CD4-positive, alpha-beta T cell treated with Interleukin-15 for 4 hours (primary cell): ENCODE measurements at places on chromosomes 13 and 19.

GRCh38 chr19:41621226-41621625 is 5.6 kb downstream of the CEACAM4 start:
- DNase-seq: no peak

DNA sequence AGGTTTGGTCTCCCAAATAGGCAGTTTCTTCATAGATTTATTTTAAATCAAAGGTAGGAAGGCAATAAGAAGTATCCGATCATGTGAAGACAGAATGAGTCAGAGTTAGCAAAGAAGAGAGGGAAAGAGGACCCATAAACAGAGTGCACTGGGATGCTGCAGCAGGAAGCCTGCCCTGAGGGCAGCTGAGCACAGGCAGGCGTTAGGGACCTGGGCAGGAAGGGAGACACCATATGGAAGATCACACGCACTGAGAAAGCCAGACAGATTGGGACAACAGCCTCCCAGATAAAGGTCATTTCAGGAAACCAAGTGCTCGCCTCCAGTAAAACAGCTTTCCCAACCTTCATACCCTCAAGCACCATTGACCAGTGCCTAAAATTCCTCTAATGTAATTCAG is 598.0 kb downstream of the EFNB2 start:
- no peak for DNase-seq

- peak; percentile 28 for DNase-seq
Observed at GRCh38 chr13:78137404-78138142, 218.9 kb upstream of the EDNRB start.

DNA sequence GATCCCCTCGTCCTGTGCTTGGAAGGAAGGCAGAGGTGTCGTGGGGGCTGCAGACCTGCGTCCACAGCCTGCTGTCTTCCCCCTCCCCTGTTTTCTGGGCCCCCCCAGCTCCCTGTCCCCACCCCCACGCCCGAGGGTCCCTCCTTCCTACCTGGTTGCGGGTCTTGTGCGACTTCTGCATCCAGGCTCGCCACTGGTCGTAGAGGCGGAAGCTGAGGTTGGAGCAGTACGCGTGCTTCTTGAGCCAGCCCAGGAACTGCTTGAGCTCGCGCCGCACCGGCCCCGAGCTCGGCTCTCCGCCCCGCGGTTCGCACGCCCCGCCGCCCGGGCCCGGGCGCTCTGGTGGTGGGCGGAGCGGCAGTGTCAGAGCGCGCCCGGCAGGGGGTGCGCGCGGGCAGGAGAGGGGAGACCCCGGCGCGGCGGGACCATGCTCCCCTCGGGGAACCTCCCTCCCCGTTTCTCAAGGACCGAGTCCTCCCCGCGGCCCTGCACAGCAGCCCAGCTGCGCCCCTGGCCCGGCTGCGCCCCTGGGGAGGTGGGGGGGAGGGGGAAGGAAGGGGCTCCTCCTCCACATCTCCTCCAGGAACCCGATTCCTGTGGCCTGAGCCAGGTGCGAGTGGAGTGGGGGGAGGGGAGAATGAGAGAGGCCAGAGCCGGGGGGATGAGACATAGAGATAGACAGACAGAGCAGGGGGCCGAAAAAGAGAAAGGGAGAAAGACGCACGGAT is 5.7 kb downstream of the REX1BD start:
- DNase-seq: peak; percentile 69

GRCh38 chr19:35559281-35559659 is 4.2 kb downstream of the ATP4A start:
- DNase-seq: no peak

DNA sequence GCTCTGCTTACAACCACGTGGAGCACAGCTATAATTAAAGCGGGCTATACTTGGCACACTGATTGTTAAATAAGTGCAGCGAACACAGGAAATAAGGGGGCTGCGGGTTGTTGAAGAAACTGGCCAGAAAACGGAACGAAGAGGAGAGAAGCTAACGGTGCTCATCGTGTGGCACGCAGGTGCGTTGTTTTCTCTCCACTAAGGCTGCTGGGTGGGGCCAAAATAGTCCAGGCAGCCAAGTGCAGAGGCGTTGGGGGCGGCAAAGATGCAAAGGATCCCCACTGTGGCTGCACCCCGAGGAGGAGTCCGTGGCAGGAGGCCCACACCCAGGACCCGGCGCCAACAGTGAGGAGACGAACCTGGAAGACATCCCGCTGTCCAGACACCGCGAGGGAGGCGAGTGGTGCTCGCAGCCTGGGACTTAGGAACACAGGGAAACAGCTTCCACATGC is 8.1 kb upstream of the ARL11 start:
- DNase-seq: no peak

- DNase-seq: no peak
Observed at GRCh38 chr13:100266026-100266425, 177.1 kb downstream of the PCCA start.

DNA sequence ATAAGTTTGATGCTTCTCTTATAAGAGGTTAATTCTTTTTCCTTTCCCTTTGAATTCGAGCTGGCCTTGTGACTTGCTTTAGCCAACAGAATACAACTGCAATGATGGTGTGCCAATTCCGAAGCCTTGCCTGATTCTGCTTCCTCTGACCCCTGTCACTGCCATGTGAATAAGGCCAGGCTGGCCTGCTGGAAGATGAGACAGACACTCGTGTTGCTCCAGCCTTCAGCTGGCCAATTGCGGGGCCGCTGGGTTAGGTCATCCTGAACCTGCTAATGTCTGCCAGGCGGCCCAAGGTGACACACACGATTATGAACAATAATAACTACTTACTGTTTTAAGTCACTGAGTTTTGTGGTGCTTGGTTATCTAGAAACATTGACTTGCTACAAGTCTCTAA is 352.0 kb downstream of the MYO16 start:
- DNase-seq: no peak

- DNase-seq: no peak
Observed at GRCh38 chr19:57366776-57367175, 3.4 kb downstream of the TRAPPC2B start.

GRCh38 chr19:8132858-8133458 is 16.4 kb downstream of the FBN3 start:
- DNase-seq: no peak

GRCh38 chr19:46786236-46787039 is 2.0 kb downstream of the SLC1A5 start:
- DNase-seq: peak; percentile 90

- DNase-seq: no peak
Observed at GRCh38 chr13:62512194-62513141, 1096.8 kb upstream of the PCDH20 start.

DNA sequence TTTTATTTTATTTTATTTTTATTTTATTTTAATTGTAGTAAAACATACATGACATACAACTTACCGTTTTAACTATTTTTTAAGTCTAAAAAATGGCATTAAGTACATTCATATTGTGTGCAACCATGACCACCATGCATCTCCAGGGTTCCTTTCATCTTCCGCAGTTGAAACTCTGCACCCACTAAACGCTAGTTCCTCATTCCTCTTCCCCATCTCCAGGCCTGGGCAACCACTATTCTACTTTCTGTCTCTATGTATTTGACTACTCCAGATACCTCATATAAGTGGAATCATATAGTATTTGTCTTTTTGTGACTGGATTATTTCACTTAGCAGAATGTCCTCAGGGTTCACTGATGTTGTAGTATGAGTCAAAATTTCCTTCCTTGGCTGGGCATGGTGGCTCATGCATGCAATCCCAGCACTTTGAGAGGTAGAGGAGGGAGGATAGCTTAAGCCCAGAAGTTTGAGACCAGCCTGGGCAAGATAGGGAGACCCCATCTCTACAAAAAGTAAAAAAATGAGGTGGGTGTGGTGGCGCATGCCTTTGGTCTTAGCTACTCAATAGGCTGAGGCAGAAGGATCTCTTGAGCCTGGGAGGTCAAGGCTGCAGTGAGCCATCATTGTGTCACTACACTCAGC is 55.7 kb upstream of the ZNF507 start:
- no peak for DNase-seq

- DNase-seq: no peak
Observed at GRCh38 chr19:43582495-43582894, 6.9 kb downstream of the PINLYP start.

DNA sequence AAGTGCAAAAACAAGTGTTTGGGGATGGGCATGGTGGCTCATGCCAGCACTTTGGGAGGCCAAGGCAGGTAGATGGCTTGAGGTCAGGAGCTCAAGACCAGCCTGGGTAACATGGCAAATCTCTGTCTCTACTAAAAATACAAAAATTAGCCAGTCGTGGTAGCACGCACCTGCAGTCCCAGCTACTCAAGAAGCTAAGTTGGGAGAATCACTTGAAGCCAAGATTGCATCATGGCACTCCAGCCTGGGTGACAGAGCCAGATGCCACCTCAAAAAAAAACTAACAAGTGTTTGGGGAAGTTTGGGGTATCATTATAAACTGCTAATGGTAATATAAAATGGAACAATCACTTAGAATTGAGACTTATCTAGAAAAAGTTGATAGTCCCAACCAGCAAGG is 24.6 kb downstream of the XPO4 start:
- DNase-seq: no peak

GRCh38 chr13:76036176-76036575 is 400.0 kb downstream of the LMO7 start:
- DNase-seq: no peak

DNA sequence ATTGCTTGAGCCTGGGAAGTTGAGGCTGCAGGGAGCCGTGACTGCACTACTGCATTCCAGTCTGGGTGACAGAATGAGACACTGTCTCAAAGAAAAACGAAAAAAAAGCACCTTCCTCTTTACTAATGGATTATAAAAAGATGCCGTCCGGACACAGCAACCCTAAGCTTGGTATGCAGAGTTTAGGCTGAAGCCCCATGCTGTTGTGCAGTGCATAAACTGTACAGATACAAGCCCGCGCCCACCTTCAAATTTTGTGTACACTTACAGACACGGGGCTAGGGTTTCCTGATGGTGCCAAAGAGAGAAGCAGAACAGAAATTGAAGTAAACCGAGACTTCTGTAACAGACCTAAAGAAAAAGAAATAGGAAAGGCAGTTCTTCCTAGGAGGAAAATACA is 9.0 kb downstream of the LPAR6 start:
- no peak for DNase-seq

DNA sequence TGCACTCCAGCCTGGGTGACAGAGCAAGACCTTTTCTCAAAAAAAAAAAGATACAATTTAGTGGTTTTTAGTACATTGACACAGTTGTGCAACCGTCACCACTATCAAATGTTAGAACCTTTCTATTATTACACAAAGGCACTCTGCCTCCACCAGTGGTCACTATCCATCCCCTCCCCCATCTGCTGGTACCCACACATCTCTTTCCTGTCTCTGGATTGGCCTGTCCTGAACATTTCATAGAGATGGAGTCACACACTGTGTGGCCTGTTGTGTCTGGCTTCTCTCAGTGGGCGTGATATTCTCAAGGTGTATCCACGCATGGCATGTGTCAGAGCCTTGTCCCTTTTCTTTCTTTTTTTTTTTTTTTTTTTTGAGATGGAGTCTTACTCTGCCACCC is 11.2 kb downstream of the KDM4B start:
- DNase-seq: no peak

- peak; percentile 92 for DNase-seq
Observed at GRCh38 chr19:49680421-49681351, 3.6 kb downstream of the PRMT1 start.

GRCh38 chr13:50707628-50708027 is 135.9 kb downstream of the DLEU7 start:
- DNase-seq: no peak

GRCh38 chr13:66994097-66994496 is 236.0 kb downstream of the PCDH9 start:
- DNase-seq: no peak

DNA sequence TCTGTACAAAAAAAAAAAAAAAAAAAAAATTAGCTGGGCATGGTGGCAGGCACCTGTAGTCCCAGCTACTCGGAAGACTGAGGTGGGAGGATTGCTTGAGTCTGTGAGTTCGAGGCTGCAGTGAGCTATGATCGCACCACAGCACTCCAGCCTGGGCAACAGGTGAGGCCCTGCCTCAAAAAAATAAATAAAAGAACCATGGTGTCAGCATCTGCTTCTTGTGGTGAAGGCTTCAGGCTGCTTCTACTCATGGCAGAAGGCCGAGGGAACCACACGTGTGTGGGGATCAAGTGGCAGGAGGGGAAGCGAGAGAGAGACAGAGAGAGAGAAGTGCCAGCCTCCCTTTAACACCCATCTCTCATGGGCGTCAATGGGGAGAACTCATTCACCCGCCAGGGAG is 13.5 kb downstream of the BCL3 start:
- DNase-seq: no peak

GRCh38 chr13:95382411-95382810 is 81.2 kb upstream of the ABCC4 start:
- no peak for DNase-seq

GRCh38 chr19:54147676-54148075 is 10.1 kb downstream of the CNOT3 start:
- DNase-seq: no peak

DNA sequence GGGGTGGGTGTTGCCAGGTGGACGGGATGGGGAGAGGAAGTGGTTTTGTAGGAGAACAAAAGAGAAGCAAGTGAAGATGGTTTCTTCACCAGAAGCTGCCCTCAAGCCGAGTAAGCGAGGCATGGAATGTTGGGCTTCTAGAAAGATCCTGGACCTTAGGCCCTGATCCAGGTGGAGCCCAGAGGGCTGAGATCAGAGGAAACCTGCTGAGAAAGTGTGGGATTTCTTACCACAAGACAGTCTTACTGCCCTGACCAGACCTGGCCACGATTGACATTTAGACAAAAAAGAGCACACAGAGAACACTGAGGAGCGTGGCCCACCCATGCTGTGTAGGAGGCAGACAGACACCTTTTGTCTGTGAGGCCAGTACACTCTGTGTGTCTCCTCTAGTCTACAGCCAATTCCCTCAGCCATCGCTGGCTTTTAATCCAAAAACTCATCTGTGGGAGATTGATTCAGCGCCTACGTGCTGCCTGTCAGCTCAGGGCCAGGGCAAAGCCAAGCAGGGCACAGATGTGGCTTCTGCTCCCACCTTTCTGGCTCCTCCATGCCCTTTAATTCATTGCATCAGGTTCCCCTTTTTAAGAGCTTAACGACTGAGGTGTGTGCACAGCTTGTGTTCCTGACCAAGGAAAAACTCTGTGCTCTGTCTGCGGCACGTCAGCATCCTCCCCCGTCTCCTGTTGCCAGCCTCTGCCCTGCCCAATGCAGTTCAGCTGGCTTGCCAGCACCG is 123.3 kb downstream of the AKAP11 start:
- no peak for DNase-seq

DNA sequence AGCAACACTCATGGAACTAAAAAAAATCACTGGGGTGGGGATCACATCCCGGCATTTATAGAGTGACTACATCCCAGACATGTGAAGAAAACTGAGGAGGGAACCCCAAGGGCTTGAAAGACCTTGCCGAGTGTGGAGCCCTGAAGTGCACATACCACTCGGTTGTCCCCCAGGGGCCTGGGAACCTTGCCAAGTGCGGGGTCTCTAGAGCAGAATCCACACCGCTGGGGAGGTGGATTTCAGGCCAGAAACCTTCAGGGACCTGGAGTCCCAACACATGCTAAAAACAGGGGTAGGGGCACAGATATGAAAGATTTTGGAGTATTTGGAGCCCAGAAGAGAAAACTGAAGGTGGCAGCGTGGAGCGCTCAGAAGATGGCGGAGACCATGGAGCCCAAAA is 35.2 kb downstream of the ERICH4 start:
- DNase-seq: no peak

GRCh38 chr19:41328842-41329225 is 18.9 kb downstream of the CCDC97 start:
- DNase-seq: no peak

- no peak for DNase-seq
Observed at GRCh38 chr19:45895519-45895972, 6.9 kb downstream of the MYPOP start.
